ENCODE measurements at places on chromosomes 16 and 17. TPM values are rescaled to one million over a fixed set of nuclear protein-coding genes. Genes with fewer than 3 reads are reported as not detected.
A peak's percentile ranks its signal among the peaks of the same experiment; 100 is the strongest.

The KRTAP17-1 gene
- not detected for total RNA-seq

The CIITA gene
- total RNA-seq: not detected

The PERCC1 gene
- not detected for total RNA-seq

The SLC6A2 gene
- total RNA-seq: not detected

The KRTAP3-1 gene
- total RNA-seq: not detected

The TLCD2 gene
- 9.5 TPM for total RNA-seq

The CCDC102A gene
- total RNA-seq: 22.4 TPM

The CD300LB gene
- total RNA-seq: not detected

DNA sequence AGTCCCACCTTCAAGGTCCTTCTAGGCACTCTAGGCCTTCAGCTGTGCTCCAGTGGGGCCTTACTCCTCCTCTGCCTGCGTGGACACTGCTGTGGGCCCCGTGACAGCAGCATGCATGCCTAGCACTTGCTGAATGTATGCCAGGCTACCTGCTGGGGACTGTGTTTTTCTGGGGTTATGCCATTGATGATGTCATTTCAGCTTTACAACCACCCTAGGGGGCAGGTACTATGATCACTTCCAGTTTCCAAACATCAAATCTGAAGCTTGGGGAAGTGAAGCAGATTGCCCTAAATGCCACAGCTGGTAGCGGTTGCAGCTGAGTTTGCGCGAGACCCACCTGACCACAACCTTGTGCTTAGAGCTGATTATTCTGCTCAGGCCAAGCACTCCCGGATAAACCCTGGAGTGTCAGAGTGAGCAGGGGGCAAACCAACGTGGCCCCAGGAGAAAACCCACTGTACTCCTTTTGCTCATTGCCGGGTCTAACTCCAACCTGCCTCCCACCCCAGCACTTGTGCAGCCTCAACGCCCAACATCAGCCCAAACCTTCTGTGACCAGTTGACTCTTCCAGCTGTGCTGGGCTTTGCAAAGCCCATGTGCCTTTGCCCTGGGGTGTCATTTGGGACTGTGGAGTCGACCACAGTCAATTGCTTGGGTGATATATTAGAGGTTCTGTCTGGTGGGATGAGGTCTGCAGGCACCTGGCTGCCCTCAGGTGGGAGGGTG is 168.4 kb downstream of the ENGASE start:
- H3K27ac ChIP-seq: no peak overlapping the region
- H3K4me1 ChIP-seq: no peaks in the 10 kb centered on the region
- DNase-seq: no peak
- H3K4me3 ChIP-seq: no peak overlapping the region
- H3K36me3 ChIP-seq: no peaks in the 10 kb centered on the region
- H3K27me3 ChIP-seq: peaks cover 44% of the 10 kb centered on the region

DNA sequence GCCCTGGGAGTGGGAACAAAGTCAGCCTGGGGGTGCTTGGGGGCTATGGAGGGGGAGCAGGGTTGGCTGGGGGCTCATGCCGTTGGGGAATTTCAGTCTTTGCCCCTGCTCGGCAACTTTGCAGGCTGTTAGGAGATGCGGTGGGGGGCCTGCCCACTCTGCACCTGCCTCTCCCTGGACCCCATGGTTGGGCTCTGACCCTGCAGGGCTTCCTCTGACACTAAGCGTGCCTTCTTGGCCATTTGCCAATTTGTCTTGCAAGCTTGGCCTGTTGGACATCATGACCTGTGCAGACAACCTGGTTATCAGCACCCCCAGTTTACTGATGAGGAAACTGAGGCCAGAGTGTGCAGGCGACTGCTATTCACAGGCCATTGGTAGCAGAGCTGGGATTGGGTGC is 14.6 kb downstream of the ADCY7 start:
- no peak overlapping the region for H3K4me3 ChIP-seq
- peaks cover 5% of the 10 kb centered on the region for H3K36me3 ChIP-seq
- peak; percentile 61 for DNase-seq
- peaks cover 6% of the 10 kb centered on the region for H3K4me1 ChIP-seq

GRCh38 chr16:1057252-1057932 is 15.2 kb upstream of the SSTR5 start:
- DNase-seq: no peak
- no peak overlapping the region for H3K27ac ChIP-seq
- no peaks in the 10 kb centered on the region for H3K4me1 ChIP-seq
- H3K27me3 ChIP-seq: peaks cover 1% of the 10 kb centered on the region
- H3K36me3 ChIP-seq: peaks cover 3% of the 10 kb centered on the region

DNA sequence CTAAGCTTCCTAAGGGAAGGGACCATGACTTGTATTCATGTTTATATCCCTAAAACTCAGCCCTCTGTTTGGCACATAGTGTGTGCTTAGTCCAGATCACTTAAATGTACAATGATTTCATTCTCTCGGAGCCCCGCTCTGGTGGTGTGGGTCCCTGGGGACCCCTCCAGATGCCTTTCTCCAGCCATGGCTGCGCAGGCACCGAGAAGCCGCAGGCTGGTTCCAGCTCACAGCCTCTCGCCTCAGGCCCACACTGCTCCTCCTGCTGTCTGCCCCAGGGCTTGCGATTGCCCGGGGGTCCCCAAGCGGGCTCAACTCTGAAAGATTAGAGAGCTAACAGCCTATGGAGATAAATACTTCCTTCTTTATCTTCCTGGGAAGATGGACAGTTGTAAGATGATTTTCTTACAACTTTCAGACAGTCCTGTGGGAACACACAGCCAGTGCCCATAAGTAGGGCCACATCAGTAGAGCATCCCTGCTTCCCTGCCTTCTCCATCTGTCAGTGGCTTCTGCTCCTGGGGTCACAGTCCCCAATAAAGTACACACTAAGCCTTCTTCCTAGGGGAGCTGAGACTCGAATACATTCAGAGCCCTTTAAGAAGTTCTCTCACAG is 66.2 kb downstream of the CENPV start:
- peak overlapping the region; percentile 46 for H3K4me3 ChIP-seq
- no peaks in the 10 kb centered on the region for H3K27me3 ChIP-seq
- H3K36me3 ChIP-seq: peaks cover 3% of the 10 kb centered on the region
- DNase-seq: no peak

- DNase-seq: no peak
- H3K27me3 ChIP-seq: peaks cover 42% of the 10 kb centered on the region
- H3K4me3 ChIP-seq: no peak overlapping the region
- no peaks in the 10 kb centered on the region for H3K36me3 ChIP-seq
- H3K27ac ChIP-seq: peak overlapping the region; percentile 57
Observed at GRCh38 chr17:47719411-47720152, 13.5 kb upstream of the TBX21 start.

GRCh38 chr17:7893187-7893880 is 4.7 kb downstream of the CHD3 start:
- H3K27ac ChIP-seq: no peak overlapping the region
- peaks cover 43% of the 10 kb centered on the region for H3K36me3 ChIP-seq
- DNase-seq: no peak
- H3K4me1 ChIP-seq: no peaks in the 10 kb centered on the region
- no peaks in the 10 kb centered on the region for H3K27me3 ChIP-seq

DNA sequence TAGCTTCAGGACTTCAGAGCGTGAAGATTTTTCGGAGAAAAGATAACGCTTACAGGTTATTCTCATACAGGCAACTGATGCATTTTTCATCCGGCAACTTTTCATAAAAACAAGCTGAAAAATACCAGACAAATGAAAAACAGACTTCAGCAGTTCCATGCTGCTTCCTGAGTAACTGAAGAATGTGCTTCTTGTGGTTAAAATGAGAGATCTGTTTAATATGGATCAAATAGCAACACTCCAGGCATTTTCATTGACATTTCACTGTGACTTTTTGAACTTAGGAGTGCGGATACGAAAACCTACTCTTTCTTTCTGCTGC is 705 bp upstream of the PITPNC1 start:
- DNase-seq: no peak
- peak overlapping the region; percentile 75 for H3K4me3 ChIP-seq
- no peaks in the 10 kb centered on the region for H3K27me3 ChIP-seq
- no peaks in the 10 kb centered on the region for H3K36me3 ChIP-seq
- peak overlapping the region; percentile 88 for H3K27ac ChIP-seq
- H3K4me1 ChIP-seq: peaks cover 24% of the 10 kb centered on the region

DNA sequence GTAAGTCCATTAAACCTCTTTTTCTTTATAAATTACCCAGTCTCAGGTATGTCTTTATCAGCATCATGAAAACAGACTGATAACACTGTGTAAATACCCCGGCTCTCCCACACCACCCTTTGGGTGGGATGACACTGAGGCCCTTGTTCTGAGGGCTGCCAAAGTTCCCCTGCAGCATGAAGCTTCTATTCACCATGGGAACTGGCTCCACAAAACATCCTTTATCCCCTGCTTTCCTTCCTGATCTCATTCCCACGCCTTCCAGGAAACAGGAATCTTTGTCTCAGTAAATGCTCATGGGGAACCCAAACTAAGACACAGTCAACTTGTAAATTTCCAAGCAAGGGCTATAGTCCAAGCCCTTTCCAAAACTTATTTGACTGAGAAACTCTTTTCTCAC is 88.4 kb downstream of the ABCC12 start:
- H3K4me1 ChIP-seq: no peaks in the 10 kb centered on the region
- H3K27me3 ChIP-seq: peaks cover 9% of the 10 kb centered on the region
- H3K4me3 ChIP-seq: no peak overlapping the region
- H3K36me3 ChIP-seq: peaks cover 2% of the 10 kb centered on the region

- H3K36me3 ChIP-seq: no peaks in the 10 kb centered on the region
- no peak overlapping the region for H3K27ac ChIP-seq
- H3K4me1 ChIP-seq: no peaks in the 10 kb centered on the region
Observed at GRCh38 chr17:3039736-3040135, 23.7 kb downstream of the OR1D5 start.

DNA sequence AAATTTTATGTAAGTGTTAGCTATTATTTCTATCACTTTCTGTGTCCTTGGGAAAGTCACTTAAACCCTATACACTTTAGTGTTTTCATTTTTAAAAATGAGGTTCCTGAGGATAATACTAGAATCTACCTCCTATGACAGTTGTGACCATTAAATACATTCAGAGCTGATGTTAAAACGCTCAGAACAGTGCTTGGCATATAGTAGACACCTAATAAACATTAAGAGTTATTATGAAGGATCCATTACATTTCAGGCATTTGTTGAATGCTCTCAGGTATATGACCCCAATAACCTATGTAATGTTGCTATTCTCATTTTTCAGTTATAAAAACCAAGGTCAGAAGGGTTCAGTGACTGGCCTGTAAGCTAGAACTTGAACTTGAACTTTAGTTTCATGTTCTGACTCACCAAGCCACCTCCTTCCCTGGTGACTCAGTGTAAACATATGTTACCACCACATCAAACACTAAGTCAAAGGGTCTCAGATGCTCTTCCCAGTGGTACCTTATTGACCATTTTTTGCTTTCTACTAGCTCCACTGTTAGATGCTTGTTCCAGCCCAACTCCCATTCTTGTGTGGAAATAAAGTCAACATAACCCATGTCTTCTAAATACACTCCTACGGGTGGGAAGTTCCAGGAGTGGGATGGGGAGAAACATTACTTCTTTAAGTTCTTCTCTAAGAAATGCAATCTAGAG is 47.6 kb downstream of the HSD17B2 start:
- no peak overlapping the region for H3K4me3 ChIP-seq
- H3K27ac ChIP-seq: no peak overlapping the region
- no peaks in the 10 kb centered on the region for H3K4me1 ChIP-seq

DNA sequence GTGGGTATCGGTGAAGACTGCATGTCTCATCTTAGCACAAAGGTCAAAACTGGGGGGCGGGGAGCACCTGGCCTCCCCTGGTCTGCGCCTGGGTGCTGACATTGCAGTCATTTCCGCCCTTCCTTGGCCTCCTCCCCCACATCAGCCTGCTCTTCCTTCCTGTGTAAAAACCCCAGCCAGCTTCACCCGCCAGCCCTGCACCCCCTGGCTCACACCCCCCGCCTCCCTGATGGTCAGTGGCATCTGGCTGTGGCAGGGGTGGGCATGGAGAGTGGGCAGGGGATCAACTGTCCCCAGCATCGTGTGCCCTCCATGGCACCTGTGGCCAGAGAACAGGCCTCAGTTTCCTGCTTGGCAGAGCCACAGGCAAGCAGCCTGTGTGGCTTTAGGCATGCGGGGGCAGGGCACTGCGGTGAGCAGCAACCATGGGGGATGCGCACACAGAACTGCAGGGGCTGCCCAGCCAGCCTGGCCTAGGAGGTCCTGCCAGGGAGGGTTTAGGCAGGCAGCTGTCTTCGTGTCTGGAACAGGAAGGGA is 26.5 kb upstream of the LASP1NB start:
- peaks cover 67% of the 10 kb centered on the region for H3K4me1 ChIP-seq
- peaks cover 33% of the 10 kb centered on the region for H3K36me3 ChIP-seq
- peak; percentile 75 for DNase-seq
- H3K27ac ChIP-seq: peak overlapping the region; percentile 94
- no peak overlapping the region for H3K4me3 ChIP-seq

GRCh38 chr17:12537436-12537835 is 128.3 kb upstream of the MYOCD start:
- H3K4me3 ChIP-seq: no peak overlapping the region
- H3K27me3 ChIP-seq: no peaks in the 10 kb centered on the region
- no peak overlapping the region for H3K27ac ChIP-seq
- no peak for DNase-seq

- no peak overlapping the region for H3K27ac ChIP-seq
- no peaks in the 10 kb centered on the region for H3K36me3 ChIP-seq
- DNase-seq: no peak
- no peak overlapping the region for H3K4me3 ChIP-seq
- peaks cover 16% of the 10 kb centered on the region for H3K4me1 ChIP-seq
- peaks cover 26% of the 10 kb centered on the region for H3K27me3 ChIP-seq
Observed at GRCh38 chr17:4743216-4743615, 3.5 kb upstream of the CXCL16 start.

DNA sequence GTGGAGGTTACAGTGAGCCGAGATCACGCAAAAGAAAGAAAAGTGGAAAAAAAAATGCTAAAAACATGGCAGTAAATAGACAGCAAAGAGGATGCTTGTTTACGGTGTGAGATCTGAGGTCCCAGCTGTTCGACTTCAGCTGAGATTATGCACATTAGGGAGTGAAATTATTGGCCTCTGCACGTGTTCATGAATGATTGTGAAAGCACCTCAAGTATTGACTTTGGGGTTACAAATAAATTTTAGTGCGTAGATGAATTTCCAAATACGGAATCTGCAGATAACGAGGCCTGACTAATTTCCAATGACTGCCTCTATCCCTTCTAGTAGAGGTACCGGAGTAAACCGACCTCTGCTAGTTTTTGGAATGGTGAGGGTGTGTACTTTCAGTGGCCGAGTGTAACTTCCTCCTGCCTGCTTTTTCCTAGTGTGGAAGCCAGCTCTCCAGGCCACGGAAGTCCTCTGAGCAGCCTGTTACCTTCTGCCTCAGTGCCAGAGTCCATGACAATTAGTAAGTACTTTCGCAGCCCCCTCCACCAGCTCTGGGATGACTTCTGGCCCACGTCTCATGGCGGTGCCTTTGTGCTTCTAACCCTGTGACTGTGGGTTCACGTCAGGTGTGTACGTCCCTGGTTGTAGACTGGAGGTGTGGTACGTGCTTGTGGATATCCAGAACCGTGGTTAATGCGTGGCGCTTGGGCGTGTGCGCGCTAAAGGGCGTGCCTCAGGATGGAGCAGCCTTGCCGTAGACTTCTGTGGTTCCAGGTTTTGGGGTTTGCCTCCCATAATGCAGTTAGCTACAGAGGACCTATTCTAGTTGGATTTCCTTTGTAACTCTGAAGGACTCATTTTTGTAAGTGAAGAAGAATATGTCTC is 102.1 kb downstream of the SNX29 start:
- DNase-seq: no peak
- no peak overlapping the region for H3K4me3 ChIP-seq
- H3K36me3 ChIP-seq: peaks cover 10% of the 10 kb centered on the region
- no peaks in the 10 kb centered on the region for H3K27me3 ChIP-seq
